ENCODE measurements at places on chromosomes 5 and 9. TPM values are rescaled to one million over a fixed set of nuclear protein-coding genes. Genes with fewer than 3 reads are reported as not detected.

DNA sequence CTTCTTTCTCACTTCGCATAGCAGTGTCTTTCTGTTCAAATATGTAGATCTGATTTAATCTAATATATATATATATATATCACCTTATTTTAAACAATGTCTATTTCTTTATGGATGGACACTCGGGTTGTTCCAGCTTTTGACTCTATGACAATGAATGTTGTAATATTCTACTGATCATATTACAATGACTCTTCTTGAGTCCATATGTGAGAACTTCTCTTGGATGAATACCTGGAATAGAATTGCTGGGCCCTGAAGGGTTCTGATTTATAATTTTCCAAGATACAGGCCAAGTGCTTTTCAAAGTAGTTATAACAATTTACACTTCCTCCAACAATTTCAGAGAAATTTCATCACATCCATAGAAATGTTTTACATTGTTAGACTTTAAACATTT lies 28.8 kb downstream of the NTRK2 start:
- DNase-seq, result no peak

GRCh38 chr5:67516948-67517565 lies 320.5 kb upstream of the CD180 start:
- no peak for DNase-seq

GRCh38 chr5:166045961-166046360 lies 2245.5 kb upstream of the WWC1 start:
- DNase-seq, result no peak

DNA sequence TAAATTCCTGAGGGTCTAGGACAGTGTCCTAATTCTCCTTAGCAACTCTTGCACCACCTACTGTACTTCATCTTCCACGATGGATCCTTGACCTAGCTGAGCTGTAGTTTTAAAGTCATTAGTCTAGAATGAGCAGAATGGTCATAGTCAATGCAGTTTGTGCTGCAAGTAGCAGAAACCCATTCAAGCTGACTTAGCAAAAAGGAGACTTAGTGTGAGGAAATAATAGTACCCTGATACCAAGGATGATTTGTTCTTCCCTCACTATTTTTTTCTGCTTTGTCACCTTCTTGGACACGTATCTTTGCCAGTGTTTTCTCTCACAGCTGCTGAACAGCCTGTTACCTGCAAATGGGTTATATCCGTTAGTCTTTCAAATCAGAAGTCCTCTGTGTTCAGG lies 5.3 kb downstream of the MFAP3 start:
- no peak for DNase-seq

GRCh38 chr5:147339313-147339712 lies 104.5 kb downstream of the STK32A start:
- DNase-seq, result no peak

DNA sequence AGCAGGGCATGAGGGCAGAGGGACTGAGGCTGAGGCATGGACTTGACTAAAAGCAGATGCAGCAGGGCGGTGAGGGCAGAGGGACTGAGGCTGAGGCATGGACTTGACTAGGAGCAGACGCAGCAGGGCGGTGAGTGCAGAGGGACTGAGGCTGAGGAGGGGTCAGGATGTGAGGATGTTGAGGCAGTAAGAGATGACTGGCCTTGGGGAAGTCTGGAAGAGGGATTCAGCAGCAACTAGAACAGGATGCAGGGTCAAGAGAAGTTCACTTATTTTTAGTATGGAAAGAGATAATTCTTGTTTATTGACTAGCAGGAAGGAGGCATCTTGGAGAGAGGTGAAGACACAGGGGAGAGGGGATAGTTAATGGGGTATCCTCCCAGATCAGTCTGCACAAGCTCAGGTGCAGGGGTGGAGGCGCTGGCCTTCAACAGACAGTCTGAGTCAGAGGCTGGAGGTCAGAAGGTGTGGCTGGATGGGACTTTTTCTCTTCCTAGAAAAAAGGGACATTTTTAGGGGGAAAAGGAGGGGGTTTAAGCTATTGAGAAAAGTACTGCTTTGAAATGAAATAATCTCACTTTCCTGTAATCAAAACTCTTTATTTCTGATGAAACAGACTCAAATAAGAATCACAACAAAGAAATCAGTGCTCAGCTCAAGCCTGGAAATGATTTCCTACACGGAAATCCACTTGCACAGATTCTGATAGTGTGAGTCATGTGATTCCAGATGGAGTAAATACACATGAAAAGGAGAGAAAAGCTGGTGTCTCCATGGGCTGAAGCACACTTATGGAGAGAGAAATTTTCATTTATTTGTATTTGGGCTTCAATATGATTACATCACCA lies 130.9 kb downstream of the PALM2AKAP2 start:
- DNase-seq, result no peak

- no peak for DNase-seq
Measured at GRCh38 chr9:86664603-86665002, 282.7 kb downstream of the GAS1 start.

- no peak for DNase-seq
Measured at GRCh38 chr5:133328800-133329199, 277.0 kb downstream of the HSPA4 start.

DNA sequence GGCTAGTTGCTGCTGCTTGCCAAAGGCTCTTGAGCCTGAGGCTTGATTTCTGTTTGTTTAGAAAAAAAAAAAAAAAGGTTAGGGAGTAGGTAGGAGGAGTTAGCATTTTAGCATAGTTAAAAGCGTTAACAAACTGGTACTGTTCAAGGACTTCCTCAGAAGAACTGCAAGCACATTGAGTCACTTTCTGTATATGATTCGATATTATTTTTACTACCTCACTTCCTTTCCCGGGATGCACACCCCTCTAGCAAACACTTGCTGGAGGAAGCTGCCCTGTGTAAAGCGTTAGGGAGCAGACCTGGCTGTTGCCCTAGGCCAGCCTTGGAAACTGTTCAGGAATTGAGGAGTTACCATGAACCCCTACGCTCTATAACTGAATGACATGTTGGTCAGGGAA lies 15.7 kb upstream of the CEP120 start:
- no peak for DNase-seq

- DNase-seq, result no peak
Measured at GRCh38 chr5:93580063-93580926, 724 bp downstream of the NR2F1-AS1 start.

DNA sequence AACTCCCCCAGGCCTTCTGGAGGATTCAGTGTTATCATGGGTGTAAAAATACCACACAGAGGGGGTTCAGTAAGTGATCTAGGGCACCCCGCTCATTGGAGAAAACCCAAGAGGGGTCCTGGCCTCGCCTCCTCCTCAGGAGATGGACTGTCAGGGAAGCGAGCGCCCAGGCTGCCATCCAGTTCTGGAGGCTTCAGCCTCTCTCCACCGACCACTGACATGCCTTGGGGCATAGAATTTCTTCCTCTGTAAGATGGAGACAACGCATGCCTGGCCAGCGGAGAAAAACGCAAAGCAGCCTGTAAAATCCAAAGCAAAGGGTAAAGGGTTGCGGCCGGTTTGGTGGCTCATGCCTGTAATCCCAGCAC lies 165.4 kb downstream of the COL23A1 start:
- no peak for DNase-seq

DNA sequence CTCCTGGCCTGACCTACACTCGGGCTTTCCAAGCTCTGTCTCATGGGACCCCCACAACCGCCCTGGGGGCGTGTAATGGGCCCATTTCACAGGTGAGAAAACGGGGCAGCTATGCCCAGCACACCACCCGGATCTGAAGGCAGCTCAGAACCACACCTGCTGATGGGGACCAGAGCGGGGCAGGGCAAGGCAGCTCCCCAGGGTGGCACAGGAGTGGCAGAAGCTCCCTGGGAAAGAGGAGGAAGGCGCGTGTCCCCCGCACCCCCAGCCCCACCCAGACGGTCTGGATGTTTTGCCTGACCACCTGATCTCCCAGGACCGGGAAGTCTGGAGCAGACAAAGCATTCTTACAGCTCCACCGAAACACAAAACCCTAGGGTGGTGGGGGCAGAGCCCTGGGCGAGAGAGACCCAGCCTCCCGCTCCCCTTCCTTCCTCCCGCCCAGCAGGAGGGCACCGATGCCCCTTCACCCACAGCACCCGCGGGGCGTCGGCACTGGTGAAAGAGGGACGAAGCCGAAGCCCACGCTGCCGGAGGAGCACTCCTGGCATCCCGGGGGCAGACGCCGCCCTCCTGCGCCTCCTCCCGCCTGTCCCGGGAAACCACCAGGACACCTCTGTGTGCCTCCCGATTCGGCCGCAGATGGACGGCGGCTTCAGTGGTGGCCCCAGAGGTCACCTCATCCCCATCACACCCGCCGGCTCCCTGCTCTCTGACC lies 14.5 kb downstream of the NOTCH1 start:
- no peak for DNase-seq

DNA sequence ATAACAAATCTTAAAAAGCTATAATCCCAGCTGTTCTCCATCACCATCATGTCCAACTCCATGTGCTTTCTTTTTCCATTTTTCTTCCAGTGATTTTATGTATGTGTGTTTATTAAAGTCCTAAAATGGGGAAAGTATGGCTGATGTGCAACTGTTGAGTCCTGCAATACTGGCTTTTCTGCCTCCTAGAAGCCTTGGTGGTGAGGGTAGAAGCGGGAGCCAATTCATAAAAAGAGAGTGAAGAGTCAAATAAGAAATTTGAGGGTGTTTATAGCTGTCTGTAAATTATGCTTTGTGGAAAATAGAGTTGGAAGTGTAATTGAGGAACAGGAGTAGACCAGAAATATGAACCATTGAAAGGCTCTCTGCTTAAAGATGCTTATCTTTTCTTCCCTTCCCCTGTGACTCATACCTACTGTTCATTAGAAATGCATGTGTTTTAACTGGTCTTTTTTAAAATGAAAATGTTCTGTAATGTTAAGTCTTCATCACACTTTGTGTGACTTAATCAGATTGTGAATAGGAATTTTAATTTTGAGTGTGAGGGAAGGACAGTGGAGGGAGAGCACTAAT lies 80.1 kb downstream of the ZCCHC7 start:
- DNase-seq, result no peak

DNA sequence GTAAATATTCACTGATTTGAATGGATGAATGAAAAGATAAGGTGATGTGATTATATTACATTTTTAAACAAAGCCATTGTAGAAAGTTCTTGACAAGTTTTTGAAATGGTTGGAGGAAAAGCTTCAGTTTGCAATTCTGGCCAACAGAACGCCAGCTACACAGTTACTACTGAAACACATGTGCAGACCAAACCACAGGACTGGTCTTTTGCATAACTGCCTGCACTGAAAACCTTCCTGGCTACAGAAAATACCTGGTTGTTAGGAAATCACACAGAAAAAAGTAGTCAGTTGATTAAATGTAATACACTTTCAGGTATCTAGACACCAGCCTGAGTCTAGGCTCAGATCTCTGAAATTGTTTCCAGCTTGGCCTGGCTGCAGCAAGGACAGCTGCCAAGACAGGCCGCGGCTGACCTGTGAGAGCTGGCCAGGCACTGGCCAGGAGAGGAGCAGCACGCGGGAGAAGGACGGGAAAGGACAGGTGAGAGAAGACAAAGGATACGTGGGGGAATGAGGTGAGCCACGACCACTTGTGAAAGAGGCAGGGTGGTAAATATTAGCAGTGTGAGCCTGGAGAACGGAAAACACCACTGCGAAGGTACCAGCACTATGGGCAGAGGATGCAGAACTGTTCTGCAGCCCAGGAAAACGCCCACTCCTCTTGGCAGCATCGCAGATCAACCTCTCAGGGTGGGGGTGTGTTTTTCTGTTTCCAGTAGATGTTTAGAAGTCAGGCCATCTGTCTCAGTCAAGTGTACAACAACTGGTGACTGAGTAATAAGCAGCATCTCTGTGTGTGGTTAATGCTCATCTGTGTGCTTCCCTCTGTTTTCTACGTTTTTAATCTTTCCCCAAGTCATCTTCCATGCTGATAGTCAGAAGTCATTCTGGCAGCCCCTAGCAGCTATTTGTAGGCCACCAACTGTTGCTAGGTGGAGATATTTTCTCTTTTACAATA lies 137.4 kb downstream of the SCAMP1 start:
- DNase-seq, result no peak

- no peak for DNase-seq
Measured at GRCh38 chr9:16543225-16543624, 327.2 kb downstream of the BNC2 start.

DNA sequence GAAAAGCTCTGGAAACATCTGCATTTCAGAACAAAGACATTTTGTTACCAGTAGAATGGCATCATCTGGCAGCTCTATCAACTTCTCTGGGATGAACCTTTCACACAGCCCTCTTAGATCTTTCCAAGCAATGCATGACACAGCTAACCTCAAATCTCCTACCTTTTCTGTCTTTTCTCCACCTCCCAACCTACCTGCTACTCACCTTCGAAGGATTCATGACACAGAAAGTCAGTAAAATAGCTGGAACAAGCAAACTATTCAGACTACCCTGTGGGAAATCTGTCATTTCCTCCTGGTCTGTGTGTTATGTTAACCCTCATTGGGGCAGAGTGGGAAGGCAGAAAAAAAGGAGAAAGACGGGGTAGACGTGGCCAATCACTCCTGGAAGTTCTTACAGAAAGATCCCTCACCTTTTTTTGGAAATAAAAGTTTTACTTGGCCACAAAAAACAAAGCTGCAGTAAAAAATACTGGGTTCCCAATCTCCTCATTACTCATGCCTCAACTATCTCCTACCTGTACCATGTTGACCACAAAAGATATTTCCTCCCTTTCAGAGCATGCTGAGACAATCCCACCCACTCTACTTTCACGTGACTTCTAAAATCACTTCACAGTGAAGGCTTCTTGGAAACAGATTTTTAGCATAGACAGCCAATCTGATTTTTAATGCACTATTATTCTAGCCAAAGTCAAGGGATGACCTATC lies 362.1 kb upstream of the RFX3 start:
- DNase-seq, result no peak

DNA sequence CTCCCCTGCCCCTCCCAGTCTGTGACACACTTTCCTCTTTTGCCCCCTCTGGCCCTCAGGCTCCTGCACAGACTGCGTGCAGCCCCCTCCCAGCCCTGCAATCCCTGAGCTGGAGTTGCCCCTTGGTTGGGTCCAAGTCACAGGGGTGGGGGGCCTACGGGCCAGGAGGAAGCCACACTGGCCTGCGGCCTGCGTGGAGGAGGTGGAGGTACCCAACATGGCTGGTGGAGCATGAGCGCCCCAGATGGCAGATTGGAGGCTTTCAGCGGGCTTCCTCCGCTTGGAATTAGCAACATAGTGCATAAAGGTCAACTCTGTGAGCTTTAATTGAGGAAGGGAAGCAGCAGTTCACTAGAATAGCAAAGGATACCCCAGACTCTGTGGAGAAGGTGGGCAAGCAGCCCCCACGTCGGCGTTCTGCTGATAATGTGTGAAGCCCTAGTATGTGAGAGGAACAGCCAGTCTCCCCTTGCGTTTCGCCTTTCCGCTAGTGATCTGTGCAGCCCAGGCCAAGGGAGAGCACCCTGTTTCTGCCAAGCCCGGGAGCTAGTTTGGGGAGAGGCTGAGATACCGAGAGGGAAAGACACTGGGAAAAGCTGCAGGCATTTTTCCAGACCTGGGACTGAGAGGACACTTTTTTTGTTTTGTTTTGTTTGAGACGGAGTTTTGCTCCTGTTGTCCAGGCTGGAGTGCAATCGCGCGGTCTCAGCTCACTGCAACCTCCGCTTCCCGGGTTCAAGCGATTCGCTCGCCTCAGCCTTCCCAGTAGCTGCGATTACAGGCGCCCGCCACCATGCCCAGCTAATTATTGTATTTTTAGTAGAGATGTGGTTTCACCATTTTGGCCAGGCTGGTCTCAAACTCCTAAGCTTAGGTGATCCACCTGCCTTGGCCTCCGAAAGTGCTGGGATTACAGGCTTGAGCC lies 35.3 kb upstream of the MACIR start:
- no peak for DNase-seq

- DNase-seq, result no peak
Measured at GRCh38 chr9:114169952-114170770, 14.8 kb downstream of the COL27A1 start.

The PTPN3 gene
- total RNA-seq, result not detected

The RGS7BP gene
- total RNA-seq, result not detected

The ARSI gene
- total RNA-seq, result not detected

The PLAC8L1 gene
- not detected for total RNA-seq

The MAT2B gene
- total RNA-seq, result 55.5 TPM

The PPP2R2B gene
- 12.1 TPM for total RNA-seq

The KIF4B gene
- total RNA-seq, result not detected
